Occipital lobe (tissue), 3 donors: ENCODE measurements at places on chromosomes 5 and 9. TPM values are rescaled to one million over a fixed set of nuclear protein-coding genes. Genes with fewer than 3 reads are reported as not detected.

GRCh38 chr9:79471580-79472543, 99.9 kb upstream of the TLE4 start:
- peak; percentile 39 for DNase-seq

- DNase-seq, result no peak
These were observed 31.6 kb downstream of the RETREG1 start for GRCh38 chr5:16585041-16585667.

DNA sequence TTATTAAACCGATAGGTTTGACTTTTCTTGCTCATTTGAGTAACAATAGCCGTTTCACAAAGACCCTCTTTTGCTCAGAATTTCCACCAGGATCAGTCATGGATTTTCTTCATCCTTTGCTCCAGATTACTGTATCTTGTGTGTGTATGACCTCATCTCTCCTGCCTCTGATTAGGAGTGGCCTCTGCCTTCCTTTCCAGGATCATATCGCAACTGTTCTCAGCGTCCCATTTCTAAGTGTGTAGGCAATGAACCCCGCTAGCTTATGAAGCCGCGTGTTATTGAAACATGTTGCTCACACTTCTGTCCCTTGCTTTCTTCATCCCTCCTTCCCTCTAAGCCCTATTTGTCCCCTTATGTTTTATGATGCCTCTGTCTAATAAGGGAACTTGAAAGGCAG, 169.8 kb upstream of the RPS23 start:
- DNase-seq, result no peak

- no peak for DNase-seq
These were observed 49.6 kb upstream of the TEK start for GRCh38 chr9:27059412-27059811.

GRCh38 chr9:89844535-89844934, 239.7 kb downstream of the GADD45G start:
- no peak for DNase-seq

DNA sequence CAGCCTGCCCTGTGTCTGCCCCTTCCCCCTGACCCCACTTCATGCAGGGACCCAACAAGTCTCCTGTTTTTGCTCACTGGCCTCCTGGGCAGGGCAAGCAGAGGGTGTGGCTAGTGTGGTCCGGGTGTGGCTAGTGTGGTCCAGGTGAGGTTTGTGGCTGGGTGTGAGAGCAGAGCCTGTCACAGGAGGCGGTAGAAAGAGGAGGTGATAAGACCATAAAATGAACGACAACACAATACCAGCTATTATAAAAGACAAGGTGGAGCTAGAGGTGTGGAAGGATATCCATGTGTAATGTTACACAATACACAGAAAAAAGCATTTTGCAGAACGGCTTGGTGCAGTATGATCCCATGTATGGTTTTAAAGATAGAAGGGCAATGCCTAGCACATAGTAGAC, 23.3 kb downstream of the SPRY4 start:
- DNase-seq, result no peak

GRCh38 chr5:151720215-151720614, 33.5 kb upstream of the SPARC start:
- DNase-seq, result no peak

GRCh38 chr5:151298063-151298855, 5.3 kb downstream of the SLC36A3 start:
- no peak for DNase-seq

- DNase-seq, result no peak
These were observed 209.6 kb downstream of the MAST4 start for GRCh38 chr5:66805514-66806430.

DNA sequence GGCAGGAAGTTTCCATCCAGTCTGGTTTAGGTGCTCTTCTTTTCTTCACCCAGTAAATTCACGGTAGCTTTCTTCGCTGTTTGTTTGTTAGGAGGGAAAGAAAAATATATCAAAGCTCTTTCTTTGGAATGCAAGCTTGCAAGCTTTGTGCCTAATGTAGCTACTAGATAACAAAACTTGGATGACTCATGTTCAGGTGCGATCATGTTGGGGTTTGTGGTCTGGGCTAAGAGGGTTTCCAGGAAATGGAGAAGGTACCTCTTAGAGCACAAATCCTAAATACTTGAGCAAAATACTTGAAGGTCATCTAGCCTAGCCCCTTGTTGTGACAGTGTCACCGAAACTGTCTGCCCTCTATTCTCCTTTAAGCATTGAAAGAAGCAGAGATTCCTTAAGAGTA, 17.7 kb downstream of the SRP19 start:
- no peak for DNase-seq

DNA sequence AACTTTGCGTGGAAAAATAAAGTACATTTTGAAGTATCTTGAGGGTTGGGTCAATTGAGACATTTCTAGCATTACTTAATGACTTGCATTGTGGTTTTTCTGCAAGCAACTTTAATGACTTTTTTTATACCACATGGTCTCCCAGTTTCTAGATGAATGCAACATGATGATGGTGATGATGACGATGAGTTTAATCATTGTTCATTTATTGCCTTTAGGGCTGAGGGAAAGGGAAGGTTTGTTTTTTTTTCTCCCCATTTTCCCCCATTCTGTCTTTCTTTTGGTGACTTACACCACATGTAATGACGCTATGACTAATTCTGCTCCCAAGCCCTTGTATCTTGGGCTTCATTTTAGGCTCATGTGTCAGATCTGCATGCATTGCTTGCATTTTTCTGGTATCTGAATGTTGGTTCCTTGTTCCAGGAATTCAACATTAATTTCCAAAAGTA, 57.7 kb upstream of the NXNL2 start:
- no peak for DNase-seq

- no peak for DNase-seq
These were observed 10.6 kb downstream of the ERP44 start for GRCh38 chr9:100088202-100088601.

GRCh38 chr5:124576848-124577409, 169.5 kb downstream of the ZNF608 start:
- no peak for DNase-seq

GRCh38 chr5:173884402-173885053, 3.6 kb upstream of the CPEB4 start:
- no peak for DNase-seq

- DNase-seq, result no peak
These were observed 32.7 kb downstream of the UBE2D2 start for GRCh38 chr5:139593716-139594319.

DNA sequence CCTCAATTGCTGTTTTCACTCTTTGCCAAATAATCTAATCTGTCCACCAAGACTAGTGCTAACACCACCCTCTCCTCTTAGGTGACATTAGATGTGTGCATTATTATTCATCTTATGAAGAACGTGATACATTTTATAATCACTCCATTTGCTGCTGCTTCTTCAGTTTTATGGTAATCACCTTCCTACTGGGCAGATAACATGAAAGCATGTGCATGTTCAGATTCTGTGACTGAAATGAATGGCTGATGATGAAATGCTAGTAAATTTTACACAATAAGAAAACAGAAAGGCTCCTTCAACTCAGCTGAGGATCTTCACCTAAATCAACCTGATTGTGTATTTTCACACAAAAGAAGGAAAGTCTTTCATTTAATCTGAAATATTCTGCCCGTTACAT, 577.6 kb downstream of the CSNK1G3 start:
- DNase-seq, result no peak

DNA sequence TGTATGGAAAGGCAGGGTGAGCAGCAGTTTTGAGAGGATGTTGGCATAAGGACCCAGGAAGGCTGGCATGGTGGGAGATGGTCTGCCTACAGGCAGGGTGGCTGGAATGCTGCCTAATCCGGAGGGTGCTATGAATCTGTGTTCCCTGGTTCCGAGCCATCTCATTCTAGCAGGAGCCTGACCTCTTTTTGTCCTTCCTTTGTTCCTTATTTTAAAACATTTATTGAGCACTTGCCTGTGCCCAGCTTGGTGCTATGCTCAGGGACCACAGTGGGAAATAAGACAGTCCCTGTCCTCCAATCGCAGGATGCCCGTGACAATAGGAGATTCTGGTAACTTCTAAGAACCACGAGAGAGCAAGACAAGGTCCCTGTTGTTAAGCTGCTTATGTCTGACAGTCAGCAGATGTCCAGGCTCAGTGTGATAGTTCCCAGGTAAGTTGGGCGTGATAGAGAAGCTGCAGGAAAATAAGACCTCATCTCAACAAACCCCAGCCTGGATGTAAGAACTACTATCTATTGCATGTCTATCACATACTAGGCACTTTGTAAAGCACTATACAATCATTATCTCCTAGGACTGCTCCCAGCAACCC, 9.1 kb upstream of the ZBTB34 start:
- no peak for DNase-seq

DNA sequence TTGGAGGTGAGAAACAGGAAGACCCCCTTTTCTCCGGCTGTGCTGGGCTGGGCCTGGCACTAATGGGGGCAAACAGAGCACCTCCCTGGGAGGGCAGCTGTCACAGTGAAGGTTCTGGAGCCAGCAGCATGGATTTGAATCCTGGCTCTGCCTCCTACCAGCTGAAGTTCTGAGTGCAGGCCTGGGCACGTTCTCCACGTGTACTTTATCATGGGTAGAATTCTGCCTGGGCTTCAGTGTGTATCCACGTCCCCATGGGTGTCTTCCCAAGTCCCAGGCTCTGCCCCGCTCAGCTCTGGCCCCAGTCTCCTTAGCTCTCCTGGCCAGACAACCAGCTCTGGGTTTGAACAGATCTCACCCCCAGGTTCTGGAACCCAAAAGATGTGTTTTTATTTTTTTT, 223.2 kb downstream of the PBX3 start:
- no peak for DNase-seq

DNA sequence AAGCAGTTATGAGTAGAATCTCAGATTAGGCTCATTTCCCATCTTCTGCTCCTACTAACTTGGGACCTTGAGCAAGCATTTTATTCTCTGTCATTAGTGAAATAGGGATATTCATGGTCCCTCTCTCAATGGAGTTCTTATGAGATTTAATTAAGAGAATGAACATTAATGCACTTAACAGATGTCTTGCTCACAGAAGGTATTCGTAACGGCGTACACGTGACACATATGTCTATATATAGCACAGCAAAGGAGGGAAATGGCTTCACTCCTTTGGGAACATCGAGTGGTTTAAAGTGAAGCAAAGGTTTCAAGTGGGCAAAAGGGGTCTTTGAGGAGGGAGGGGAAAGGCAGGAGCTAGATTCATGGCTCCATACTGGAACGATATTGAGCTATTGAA, 24.6 kb downstream of the KDM4C start:
- no peak for DNase-seq

DNA sequence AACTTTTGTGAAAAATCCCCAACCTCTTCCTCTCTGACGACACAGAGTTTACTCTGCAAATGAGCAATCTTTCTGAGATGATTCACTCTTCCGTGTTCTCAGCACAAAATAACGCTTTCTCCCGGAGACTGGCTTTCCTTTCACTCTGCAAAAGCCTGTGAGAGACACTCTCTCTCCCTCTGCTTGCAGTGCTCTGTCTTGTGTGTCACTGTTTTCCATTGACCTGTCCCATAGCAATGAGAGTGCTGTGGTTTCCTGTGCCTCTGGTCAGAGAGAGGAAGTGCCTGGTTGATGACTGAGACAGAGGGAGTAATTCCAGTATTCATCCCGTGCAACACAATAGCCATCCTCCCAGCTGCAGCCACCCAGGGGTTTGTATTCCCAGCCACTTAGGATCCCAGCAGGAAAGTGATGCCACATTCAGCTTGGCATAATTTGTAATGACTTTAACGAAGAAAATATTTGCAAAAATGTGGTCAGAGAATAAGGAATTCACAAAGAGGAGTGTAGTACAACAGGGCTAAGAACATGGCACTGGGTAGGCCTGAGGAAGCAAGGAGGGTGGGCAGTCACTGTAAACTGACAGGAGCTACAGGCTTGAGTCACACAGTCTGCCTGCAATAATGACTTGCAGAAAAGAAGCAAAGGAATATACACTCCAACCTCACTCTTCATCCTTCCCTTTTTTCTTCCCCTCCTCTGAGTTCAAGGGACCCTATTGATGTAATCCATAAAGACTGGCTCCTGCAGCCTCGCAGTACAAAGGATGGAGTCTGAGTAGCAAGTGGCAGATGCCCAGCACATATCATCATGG, 463.5 kb upstream of the RGMB start:
- peak; percentile 22 for DNase-seq

DNA sequence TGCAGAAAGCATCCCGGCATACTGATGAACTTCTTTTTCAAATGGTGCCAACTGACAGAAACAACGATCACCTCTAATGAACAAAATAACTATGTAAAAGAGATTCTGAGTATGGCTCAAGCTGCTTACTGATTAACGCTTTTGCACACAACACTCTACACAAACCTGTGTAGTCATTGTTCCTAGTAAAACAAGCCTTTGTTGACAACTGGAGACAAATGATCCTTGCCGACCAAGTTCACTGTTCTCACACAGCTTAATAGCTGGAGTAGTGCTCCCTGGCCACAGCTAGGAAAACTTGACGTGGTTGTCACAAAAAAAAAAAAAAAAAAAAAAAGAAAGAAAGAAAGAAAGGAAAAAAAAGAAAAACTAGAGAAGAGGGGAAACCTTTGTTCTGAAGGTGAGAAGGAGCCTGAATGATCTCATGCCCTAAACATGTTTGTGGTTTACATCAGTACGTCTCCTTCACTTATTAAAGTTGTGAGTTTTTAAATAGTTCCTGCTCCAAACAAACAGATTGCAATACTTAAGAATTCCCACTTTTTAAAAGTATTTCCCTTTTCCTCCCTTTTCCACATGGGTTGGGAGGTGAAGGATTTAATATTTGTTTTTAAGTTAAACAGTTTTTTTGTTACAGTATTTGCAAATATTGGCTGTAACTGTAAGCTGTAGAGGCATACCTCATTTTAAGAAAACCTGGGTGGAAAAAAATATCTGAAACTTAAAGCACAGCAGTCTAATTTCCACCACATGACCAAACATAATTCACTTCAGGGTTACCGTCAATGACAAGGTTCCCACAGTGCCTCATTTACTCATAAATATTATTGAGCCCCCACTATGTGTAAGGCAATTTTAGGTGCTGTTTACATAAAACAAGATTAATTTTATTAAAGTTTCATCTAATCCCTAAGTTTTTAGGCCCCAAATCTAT, 63.7 kb downstream of the GLIS3 start:
- DNase-seq, result no peak

DNA sequence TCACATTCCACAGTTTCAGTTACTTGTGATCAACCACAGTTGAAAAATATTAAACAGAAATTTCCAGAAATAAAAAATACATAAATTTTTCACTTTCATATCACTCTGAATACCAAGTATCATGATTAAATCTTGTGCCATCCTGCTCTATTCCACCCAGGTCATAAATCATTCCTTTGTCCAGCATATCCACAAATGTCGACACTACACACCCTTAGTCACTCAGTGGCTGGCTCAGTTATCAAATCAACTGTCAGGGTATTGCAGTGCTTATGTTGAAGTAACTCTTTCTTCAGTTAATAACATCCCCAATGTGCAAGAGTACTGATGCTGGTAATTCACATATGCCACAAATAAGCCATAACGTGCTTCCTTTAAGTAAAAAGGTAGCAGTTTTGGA, 115.7 kb downstream of the FBXL17 start:
- DNase-seq, result no peak

GRCh38 chr9:89400403-89401116, 82.3 kb downstream of the SECISBP2 start:
- no peak for DNase-seq

- DNase-seq, result no peak
These were observed 39.9 kb upstream of the LPCAT1 start for GRCh38 chr5:1563617-1564181.

The INSL4 gene
- not detected for total RNA-seq

The FAM170A gene
- total RNA-seq, result not detected

The ADAMTS16 gene
- 0.62 TPM for total RNA-seq

The CYLC2 gene
- total RNA-seq, result not detected

The SLC36A2 gene
- not detected for total RNA-seq

The PCDHGA12 gene
- total RNA-seq, result 6.9 TPM

The CATSPER3 gene
- 1.2 TPM for total RNA-seq

The ORM1 gene
- total RNA-seq, result not detected

The CAMSAP1 gene
- total RNA-seq, result 128 TPM

The LCN15 gene
- total RNA-seq, result not detected

The CCDC171 gene
- 56.5 TPM for total RNA-seq

The DAB2 gene
- total RNA-seq, result 23.4 TPM

The CRHBP gene
- total RNA-seq, result 2.3 TPM
